ENCODE measurements at places on chromosomes 13 and 19.

GRCh38 chr19:57559008-57559403 lies 657 bp downstream of the ZNF550 start:
- DNase-seq, result no peak

DNA sequence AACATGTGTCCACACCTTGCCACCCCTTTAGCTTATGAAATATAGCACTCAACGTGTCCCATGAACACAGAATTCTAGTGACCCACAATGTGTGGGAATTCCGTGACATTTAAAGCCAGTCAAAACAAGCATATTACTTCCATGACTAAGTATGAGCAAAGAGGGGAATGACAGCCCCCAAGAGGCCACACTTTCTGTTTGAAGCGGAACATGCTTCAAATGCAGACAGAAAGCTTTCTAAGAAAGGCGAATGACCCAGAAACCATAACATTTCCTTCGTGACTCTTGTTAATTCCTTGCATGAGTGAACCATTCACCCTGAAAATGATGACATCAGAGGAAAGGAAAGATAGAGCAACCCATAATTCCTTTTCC lies 122.0 kb upstream of the FNDC3A start:
- DNase-seq, result no peak

- DNase-seq, result no peak
Measured at GRCh38 chr19:27733551-27734266, 1479.2 kb downstream of the UQCRFS1 start.

DNA sequence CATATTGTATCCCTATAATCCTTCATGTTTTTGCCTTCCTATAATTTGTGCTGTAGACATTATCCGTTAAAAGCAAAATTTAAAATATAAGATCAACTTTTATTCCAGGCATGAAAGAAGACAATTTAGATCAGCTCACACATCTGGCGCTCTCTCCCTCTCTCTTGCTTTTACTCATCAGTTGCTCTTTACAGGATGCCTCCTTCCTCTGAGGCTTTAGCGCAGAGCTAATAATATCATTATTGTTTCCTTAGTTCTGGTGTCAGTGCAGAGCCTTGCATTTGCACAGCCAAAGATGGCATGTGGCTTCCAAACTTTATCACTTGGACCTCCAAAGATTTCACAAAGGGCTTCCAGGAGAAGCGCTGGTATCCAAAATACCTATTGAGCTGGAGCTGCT lies 295.1 kb downstream of the FGF9 start:
- DNase-seq, result no peak

- no peak for DNase-seq
Measured at GRCh38 chr19:7677669-7678311, 900 bp downstream of the MCEMP1 start.

GRCh38 chr13:32354040-32354439 lies 38.7 kb downstream of the BRCA2 start:
- DNase-seq, result no peak

DNA sequence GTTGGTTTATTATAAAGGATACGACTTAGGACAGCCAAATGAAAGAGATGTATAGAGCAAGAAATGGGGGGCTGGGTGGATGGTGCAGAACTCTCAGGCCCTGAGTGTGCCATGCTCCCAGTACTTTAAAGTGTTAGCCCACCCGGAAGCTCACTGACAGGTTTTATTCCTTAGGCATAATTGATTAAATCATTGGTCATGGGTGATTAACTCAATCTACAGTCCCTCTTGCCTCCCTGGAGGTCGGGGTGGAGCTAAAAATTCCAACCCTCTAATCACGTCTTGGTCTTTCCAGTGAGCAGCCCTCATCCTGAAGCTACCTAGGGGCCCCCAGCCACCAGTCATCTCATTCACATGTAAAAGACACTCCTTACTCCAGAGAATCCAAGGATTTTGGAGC lies 9.9 kb upstream of the LEUTX start:
- no peak for DNase-seq

DNA sequence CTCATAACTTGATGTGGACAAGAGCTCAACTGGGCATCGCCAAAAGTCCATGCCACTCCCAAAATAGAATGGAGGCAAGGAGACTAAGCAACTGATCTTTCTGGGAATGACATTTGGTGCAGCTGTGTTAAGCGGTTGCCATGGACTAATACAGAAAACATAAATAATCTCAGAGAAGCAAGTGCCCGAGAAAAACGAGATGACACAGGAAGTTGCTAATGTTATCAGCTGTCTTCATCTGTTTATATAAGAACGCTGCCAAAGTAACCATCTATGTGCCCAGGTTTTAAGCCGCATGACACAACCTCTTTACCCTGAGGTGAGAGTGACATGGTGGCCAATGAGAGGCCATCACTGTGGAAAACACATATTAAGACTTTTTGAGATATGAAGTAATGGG lies 54.9 kb upstream of the SACS start:
- no peak for DNase-seq

DNA sequence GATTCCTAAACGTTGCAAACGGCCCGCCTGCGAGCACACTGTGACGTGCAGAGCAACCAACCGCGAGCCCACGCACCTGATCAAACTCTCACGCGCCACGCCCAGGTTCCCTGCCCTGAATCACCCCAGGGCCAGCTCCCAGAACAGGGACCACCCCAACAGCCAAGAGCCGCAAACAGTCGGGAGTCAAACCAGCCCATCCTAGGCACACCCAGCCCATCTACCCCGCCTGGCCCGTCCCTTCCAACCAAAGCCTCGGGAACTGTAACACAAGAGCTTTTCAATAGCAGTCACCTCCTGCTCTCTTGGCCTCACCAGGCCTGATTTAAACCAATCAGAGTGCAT lies 8.9 kb downstream of the PIP5K1C start:
- DNase-seq, result no peak

DNA sequence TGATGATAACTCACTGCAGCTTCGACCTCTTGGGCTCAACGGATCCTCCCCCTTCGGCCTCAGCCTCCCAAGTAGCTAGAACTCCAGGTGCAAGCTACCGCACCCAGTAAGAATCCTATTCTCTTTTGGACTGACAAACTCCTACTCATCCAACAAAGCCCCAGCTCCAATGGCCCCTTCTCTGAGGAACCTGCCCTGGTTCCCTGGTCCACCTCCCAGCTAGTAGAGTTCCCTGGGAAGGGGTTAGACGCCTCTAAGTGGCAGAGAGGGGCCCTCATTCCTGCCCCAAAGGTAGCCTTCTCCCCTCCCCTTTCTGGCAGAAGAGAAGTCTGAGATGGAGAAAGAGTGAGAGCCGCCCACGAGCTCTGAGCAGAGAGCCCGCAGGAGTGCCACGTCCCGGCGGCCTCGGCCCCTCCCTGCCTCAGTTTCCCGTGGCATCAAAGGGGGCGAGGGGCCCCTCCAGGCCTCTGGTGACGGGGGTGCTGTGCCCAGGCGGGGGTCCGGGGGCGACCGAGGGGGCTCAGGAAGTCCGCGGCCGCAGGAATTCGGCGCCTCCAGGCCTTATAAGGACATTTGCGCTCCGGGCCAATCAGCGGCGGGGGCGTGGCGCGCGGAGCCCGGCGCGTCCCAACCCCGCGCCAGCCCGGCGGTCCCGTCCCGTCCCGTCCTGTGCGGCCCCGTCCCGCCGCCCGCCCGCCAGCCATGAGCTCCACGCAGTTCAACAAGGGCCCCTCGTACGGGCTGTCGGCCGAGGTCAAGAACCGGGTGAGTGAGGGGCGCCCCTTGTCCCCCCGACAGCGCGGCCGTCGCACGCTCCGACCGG lies at the start of gene CNN2:
TSS of gene CNN2 (plus strand) at position 649 of the 823 bp plus-strand sequence. CDS start at position 703, 54 bp downstream.
- DNase-seq, result no peak

DNA sequence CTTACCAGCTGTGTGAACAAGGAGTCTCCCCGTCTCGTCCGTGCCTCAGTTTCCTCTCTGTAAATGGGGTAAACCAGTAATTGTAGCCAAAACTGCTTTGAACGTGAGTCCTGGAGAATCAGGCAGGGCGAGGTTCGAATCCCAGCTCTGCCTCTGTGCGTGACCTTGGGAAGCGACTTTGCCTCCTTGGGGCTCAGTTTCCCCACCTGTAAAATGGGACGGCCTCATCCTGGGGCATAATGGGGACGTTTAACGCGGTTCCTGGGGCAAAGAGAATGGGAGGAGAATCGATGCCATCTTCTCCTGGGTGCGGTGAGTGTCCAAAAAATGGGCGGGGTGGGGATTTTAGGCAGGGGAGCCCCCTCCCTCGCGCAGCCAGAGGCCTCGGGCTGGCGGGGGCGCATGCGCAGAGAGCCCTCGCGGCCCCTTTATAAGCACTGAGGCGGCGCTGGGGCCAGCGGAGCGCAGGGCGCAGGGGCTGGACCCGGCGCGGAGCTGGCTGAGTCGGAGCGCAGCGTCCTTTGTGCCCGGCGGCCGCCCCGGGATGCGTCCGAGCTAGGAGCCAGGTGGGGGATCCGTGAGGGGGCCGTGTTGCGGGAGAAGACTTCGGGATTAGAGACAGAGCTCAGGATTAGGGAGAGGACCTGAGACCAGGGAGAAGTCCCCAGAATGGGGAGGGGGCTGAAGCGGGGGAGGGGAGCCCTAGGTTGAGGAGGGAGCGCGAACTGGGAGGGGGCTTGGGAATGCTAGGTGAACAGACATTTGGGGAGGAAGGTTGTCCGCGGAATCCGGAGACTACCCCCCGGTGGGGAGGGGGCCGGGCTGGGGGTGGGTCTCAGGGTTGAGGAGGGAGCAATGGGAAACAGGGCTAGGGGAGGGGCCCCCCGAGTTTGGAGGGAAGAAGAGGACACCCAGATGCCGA lies at the start of gene NCAN:
TSS of gene NCAN (plus strand) at position 460 of the 922 bp plus-strand sequence. CDS start 4,996 bp downstream, outside the sequence.
- DNase-seq, result no peak

- DNase-seq, result no peak
Measured at GRCh38 chr13:39040206-39040605, 1.9 kb downstream of the NHLRC3 start.

DNA sequence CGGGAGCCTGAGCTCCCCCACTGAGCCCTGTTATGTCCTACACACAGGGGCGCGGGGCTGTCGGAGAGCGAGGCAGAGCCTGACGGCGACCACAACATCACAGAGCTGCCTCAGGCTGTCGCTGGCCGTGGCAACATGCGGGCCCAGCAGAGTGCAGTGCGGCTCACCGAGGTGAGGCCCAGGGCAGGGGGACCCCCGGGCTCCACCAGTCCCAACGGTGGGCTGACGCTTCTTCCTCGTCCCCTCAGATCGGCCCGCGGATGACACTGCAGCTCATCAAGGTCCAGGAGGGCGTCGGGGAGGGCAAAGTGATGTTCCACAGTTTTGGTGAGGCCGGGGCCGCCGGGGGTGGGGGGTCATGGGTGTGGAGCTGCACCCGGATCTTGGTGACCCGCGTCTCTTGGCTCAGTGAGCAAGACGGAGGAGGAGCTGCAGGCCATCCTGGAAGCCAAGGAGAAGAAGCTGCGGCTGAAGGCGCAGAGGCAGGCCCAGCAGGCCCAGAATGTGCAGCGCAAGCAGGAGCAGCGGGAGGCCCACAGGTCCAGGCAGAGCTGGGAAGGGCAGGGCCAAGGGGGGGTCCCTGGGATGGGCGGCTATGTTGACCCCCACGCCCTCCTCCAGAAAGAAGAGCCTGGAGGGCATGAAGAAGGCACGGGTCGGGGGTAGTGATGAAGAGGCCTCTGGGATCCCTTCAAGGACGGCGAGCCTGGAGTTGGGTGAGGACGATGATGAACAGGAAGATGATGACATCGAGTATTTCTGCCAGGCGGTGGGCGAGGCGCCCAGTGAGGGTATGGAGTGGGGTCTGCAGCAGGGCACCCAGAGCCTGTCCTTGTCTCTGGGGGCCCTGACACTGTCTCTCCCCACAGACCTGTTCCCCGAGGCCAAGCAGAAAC lies 1.2 kb upstream of the P2RY11 start:
- no peak for DNase-seq

- no peak for DNase-seq
Measured at GRCh38 chr13:32889986-32890565, 126.1 kb upstream of the KL start.

DNA sequence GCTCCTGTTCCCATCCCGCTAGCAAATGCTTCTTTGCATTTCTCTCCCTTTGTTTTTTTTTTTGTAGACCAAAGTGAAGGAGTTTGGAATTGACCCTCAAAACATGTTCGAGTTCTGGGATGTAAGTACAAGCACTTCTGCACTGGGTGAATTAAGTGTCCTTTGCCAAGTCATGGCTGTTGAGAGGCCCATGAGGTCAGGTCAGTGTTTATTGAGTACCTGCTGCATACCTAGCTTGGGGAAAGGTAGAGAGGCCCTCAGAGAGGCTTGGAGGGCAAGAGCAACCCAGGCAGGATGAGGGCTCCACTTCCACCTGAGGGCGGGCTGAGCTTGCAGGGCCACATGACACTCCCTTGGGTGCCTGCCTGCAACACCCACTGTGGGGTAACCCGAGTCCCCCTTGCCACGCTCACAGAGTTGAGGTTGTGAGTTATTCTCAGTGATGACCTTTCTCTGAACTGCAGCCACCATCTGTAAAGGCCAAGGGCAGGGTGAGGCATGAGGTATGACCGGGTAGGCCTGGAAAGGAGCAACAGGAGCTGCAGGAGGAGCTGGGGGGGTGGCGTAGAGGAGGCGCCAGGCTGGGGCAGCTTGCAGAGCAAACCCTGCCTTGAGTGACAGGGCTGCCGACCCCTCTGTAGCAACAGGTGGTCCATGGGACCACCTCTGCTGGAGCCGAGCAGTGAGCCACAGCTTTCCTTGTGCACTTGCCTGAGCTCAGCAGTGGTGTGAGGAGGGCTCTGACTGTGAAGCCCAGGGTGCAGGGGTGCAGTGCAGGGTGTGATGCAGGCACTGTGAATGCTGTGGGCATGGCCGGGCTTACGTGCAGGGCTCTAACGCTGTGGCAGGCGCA lies 16.6 kb downstream of the GPI start:
- no peak for DNase-seq

GRCh38 chr13:51832471-51833152 lies 12.4 kb downstream of the TMEM272 start:
- DNase-seq, result no peak

- no peak for DNase-seq
Measured at GRCh38 chr19:50535672-50536187, 22.0 kb upstream of the ASPDH start.

DNA sequence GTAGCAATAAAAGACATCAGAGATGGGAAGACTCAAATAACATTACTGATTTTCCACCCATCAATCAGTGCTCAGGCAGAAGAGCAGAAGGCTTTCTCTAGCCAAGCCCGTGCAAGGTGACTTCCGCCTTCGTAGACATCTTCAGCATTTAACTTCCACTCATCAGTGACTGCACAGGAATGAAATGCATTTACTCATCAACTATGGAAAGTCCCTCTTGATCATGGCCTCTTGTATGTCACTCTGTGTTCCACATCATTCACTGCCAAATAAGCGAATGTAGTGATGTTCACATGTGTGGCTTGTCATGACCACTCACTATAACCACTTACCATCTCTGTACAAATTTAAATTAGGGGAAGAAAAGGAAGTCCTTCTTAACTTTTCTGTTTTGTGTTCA lies 49.4 kb downstream of the SACS start:
- no peak for DNase-seq
